Cortex of kidney (tissue), 1 donor: ENCODE measurements at places on chromosomes 11 and 22.

- DNase-seq: no peak
Measured at GRCh38 chr11:30501744-30502143, 84.4 kb downstream of the MPPED2 start.

DNA sequence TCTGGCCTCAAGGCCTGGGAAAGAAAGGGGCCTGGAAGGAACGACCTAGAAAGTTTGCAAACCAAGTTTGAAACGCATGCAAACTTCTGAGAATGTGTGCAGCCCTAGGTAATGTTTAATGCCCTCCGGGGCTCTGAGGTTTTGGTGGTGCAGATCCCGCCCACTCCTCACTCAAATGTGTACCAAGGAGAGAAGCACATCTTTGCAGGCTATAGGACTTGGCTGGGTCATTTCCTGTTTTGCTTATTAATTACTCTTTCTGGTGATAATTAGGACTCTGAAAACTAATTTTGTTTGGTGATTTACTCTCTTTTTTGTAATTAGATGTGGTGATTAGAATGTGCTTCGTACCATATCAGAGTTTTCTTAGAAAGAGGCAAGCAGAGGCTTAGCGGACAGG is 625.9 kb upstream of the CADM1 start:
- DNase-seq: no peak

- no peak for DNase-seq
Measured at GRCh38 chr11:106152013-106152412, 74.6 kb downstream of the AASDHPPT start.

DNA sequence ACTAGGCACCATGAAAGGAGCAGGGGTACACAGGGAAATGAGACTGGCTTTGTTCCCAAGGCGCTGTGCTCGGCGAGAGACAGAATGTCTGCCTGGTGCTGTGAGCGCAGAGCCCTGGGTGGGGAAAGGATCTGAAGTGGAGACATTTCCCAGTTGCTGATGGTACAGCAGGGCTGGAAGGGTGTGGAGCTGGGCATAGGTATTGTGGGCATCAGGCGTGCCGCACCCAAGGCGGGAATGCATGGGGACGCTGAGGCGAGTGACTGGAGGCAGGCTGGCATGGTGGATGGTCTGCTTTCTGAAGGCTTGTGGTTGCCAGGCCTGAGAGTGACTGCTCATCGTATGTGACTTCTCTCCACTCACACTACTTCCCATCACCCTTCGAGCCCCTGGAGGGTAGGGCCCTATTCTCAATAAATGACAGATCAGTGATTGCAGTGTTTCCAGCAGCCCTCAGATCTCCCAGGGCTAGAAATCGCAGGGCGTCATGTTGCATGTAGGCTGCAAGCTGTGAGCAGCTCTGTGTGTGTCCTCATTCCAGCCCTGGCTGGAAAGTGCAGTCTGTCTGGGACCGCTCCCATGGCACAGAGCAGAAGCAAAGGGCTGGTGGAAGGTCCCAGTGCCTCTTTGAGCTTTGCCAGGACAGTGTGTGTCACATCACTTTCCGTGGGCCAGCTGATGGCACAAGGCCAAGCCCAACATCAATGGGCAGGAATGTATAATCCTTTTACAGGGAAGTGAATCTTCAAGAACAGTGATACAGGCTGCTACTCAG is 67.7 kb downstream of the TBC1D22A start:
- DNase-seq: no peak

DNA sequence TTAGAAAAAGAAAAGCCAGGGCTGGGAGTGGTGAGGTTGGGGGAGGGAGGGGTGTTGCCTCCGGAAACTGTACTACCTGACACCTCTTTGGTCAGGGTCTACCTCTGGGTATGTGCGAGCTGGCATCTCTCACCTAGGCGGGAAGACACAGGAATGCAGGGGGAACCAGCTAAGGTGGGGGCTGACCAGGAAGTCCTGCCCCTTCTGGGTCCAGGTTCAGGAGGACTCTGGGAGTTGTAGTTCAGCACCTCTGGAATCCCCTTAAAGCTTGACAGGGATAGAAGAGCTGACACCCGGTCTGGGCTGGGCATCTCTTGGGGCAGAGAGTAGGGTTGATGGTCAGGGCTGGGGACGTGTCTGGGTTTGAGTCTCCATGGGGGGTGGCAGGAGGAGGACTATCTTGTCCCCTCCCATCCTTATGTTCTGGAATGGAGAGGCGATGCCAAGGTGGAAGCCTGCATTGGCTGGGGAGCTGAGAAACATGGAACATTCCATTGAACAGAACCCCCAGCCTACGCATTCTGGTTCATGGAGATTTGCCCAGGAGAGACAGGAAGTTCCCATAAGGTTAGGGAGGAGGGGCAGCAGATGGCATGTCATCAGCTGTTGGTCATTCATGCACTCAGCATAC is 2.1 kb upstream of the KIAA1671 start:
- no peak for DNase-seq

DNA sequence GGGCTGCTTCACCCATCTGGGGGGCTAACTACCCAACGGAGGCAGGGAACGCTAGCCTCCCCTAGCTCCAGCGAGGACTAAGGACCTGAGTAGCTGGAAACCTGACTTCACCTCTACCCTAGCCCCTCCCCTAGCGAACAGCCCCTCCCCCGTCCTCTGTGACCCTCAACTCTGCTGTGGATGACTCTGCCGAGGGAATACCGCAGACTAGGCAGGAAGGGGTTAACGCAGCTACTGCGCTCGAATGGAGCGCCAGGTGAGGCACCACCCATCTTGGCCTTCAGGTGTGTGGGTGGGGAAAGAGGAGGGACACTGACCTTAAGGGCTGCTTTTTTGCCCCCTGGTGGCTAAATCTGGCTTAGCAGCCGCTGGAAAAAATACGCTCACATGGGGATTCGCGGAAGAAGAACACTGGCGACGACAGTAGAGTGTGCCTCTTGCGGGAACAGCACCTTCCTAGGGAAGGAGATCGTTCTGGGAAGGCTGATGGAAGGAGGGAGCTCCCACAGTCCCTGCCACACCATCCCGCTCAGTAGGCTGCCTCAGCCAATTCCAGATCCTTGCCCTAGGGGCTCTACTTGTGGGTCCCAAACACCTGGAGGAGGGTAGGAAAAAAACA is 4.5 kb upstream of the BCL9L start:
- no peak for DNase-seq

GRCh38 chr11:60957188-60957587 is 5.2 kb upstream of the SLC15A3 start:
- DNase-seq: no peak

DNA sequence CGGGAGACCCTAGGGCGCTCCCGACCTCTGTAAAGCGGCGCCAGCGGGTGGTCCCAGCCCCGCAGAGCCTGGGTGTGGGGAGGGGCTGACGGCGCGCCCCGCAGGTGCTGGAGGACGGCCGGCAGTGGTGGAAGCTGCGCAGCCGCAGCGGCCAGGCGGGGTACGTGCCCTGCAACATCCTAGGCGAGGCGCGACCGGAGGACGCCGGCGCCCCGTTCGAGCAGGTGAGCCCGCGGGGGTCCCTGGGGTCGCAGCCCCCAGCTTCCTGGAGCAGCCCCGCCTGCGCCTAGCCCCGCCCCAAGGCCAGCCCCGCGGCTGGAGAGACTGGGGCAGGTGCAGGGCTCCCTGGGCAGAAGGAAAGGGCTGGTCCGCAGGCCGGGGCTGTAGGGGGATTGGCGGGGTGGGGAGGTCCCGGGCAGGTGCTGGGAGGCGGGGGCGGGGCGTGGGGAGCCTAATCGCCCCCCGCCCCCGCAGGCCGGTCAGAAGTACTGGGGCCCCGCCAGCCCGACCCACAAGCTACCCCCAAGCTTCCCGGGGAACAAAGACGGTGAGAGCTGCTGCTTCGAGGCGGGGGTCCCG is 19.7 kb downstream of the EPS8L2 start:
- DNase-seq: no peak

GRCh38 chr11:2653930-2654739 is 45.7 kb downstream of the KCNQ1OT1 start:
- no peak for DNase-seq

- no peak for DNase-seq
Measured at GRCh38 chr11:70111269-70112016, 33.3 kb downstream of the ANO1 start.

- DNase-seq: no peak
Measured at GRCh38 chr22:41469218-41469851, 418 bp downstream of the ACO2 start.

DNA sequence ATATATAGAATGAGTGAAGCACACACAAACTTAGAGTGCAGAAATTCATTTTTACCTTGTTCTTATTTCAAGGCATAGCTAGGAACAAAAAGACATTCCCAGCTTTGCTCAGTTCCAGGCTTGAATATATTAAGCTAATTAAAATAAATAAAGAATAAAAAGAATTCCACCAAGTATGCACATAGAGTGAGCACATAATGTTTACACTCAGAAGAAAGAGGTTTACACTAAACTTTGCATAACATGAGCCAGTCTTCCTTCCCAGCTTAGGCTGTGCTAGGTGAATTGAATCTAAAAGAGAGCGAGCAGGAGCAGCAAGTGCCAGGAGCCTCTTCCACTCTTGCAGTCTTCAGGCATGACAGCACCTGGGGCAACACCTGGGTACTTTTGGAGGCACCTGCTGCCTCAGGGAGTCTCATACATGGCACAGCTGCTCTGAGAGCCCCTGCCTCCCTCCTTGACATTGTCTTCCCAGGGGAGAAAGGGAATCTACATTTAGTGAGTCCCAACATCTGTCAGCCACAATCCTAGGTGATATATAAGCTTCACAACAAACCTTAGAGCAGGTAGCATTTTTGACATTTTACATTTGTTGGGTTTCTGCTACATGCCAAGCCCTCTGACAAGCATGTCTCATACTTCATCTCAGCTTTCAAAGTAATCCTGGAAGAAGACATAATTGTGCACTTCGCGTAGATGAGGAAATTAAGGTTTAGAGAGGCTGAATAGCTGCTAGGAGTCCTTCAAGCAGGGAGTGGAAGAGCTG is 732.7 kb upstream of the TENM4 start:
- DNase-seq: no peak

GRCh38 chr11:12975195-12975594 is 33.9 kb upstream of the RASSF10 start:
- no peak for DNase-seq

- DNase-seq: no peak
Measured at GRCh38 chr11:130471731-130472433, 23.4 kb downstream of the ADAMTS15 start.

- DNase-seq: no peak
Measured at GRCh38 chr11:72965672-72966071, 151.5 kb downstream of the ATG16L2 start.

- DNase-seq: no peak
Measured at GRCh38 chr11:64396079-64396591, 37.2 kb downstream of the RPS6KA4 start.

DNA sequence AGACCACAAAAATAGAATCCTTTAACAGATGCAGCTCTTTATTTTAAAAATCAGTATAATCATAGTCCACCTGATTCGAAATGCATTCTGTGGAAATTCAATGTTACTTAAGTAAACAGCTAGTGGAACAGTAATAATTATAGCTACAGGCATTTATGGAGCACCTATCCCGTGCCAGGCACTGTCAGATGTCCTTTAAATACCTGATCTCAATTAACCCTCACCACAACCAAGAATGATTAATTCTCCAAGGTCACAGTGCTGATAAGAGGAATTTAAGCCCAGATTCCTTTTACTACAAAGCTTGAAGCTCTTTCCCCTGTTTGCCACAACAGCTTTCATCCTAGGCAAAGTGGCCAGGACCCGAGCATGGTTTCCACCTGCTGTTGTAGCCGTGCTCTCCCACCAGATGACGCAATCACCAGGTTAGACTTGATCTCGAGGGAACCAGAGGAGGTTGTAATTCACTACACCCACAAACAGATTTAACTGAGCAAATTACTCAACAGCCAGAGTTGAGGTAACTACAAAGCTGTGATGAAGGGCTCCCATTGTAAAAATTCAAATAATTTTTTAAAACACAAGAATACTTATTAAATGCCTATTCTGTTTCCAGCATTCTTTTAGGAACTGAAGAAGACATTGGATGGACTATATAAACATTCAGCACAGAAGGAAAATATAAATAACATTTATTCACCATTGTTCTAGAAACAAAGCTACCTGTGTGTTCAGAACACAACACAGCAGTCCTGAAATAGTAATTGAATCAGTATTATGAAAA is 10.3 kb downstream of the PRDM10 start:
- DNase-seq: no peak

GRCh38 chr11:85893395-85893794 is 38.2 kb downstream of the CCDC83 start:
- no peak for DNase-seq

DNA sequence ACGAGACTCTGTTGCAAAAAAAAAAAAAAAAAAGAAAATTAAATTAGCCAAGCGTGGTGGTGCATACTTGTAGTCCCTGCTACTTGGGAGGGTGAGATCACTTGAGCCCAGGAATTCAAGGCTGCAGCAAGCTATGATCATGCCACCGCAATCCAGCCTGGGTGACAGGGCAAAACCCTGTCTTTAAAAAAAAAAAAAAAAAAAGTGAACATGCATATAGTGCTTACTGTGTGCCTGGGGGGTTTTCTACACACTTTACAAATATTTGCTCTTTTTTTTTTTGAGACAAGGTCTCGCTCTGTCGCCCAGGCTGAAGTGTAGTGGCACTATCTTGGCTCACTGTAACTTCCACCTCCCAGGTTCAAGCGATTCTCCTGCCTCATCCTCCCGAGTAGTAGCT is 12.9 kb downstream of the TPST2 start:
- no peak for DNase-seq

DNA sequence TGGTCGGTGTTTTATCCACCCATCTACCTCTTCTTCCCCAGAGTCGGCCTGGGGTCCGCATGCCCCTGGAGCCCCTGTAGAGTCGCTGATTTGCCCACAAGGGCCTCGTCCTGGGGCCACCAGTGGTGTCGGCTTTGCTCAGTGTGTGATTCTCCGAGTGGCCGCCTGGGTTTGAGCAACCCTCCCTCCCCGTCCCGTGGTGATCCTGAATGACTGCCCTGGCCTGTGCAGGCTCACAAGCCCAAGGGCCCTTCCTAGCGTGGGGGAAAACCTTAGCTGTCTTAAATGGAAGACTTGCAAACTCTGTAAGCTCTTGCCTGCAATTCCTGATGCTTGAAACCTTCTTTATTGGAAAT is 128.3 kb downstream of the OSBP2 start:
- no peak for DNase-seq
